ENCODE measurements at places on chromosomes 11 and 22.
A peak's percentile ranks its signal among the peaks of the same experiment; 100 is the strongest.

- no peak for DNase-seq
Measured at GRCh38 chr22:33723915-33724314, 196.4 kb downstream of the LARGE1 start.

DNA sequence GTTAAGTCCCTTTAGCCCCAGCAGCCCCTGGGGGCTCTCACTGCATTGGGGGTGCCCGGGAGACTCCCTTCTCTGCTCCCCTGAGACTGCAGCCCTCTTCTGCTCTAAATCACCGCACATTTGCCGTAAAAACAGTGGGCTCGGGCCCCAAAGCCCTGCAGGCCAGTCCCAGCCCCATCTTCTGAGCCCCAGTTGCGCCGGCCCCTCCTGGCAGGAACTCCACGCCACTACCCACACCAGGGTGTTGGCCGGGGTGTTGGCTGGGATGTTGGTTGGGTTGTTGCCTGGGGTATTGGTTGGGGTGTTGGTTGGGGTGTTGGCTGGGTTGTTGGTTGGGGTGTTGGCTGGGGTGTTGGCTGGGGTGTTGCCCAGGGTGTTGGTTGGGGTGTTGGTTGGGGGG is 23.5 kb downstream of the OTUB1 start:
- DNase-seq: no peak

GRCh38 chr22:41910050-41911000 is 4.5 kb downstream of the SHISA8 start:
- no peak for DNase-seq

DNA sequence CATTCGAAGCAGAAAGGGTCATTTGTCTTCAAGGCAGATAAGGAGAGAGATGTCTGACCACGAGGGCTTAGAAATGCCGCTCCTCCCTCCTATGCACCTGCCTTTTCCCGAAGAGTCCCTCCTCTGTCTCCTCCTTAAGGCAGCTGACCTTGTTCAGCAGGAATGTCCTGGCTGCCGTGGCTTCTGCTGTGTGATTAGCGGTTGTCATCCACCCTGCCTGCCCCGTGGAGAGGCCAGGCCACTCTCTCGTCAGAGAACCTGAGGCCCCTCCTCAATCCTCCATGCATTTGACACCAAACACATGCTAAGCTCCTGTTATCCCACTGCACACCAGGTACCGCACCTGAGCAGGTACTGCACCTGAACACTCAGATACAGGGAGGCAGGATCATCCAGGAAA is 834.6 kb downstream of the TBC1D22A start:
- peak; percentile 44 for DNase-seq

DNA sequence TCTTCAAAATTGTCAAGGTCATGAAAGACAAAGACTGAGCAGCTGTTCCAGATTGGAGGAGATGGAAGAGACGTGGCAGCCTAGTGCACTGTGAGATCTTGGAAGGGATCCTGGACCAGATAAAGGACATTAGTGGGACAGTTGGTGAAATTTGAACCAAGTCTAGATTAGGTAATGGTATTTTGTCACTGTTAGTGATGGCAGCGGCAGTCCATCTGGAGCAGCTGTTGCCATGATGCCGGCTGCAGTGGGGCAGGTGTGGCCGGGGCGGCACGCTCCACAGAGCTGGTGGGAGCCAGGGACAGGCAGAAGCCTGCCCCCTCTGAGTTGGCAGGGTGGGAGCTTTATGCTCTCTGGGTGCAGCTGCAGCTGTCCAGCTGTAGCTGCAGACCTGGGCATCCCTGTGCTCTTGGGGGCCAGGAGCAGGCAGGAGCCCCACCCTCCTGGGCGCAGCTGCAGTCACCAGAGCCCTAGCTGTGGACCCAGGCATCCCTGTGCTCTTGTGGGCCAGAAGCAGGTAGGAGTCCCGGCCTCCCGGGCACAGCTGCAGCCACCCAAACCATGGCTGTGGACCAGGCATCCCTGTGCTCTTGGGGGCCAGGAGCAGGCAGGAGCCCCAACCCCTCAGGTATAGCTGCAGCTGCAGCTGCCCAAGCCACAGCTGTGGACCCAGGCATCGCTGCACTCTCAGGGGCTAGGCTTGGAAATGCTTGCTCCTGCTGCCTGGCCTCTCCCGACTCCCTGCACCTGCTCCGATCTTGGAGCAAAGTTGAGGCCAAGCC is 20.7 kb downstream of the DIXDC1 start:
- DNase-seq: no peak

- DNase-seq: peak; percentile 1
Measured at GRCh38 chr22:26894766-26895485, 237.5 kb downstream of the MIAT start.

GRCh38 chr22:28230671-28231070 is 311.6 kb upstream of the PITPNB start:
- no peak for DNase-seq

DNA sequence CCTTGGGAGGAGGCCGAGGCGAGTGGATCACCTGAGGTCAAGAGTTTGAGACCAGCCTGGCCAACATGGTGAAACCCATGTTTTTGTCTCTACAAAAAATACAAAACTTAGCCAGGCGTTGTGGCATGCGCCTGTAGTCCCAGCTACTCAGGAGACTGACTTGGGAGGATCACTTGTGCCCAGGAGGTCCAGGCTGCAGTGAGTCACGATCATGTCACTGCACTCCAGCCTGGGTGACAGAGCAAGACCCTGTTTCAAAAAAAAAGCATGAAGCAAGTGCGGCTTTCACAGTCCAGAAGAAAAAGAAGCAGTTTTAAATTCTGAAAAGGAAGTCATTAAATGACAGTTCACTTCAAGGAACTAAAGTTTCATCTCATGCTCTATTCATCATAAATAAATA is 7.1 kb upstream of the LTO1 start:
- no peak for DNase-seq

- no peak for DNase-seq
Measured at GRCh38 chr11:2433106-2433925, 11.0 kb downstream of the TRPM5 start.

GRCh38 chr22:19680287-19680881 is 33.9 kb upstream of the SEPTIN5 start:
- no peak for DNase-seq

DNA sequence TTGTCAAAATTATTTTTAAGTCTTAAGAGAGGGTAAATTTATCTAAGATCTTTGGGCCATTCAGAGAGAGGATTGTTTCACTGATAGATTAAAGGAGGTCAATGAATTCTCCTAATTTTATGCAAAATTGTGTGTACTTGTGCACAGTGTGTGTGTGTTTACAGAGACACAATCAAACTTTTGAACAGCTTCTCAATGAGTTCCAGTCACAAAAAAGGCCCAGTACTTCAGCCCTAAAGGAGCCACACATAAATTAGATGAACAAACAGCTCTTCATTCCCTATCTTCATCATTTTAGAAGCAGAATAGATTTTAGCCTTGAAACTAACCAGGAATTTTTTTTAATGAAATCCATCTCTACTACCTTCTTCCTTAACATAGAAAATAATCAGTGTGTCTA is 9.7 kb downstream of the GRIA4 start:
- no peak for DNase-seq

DNA sequence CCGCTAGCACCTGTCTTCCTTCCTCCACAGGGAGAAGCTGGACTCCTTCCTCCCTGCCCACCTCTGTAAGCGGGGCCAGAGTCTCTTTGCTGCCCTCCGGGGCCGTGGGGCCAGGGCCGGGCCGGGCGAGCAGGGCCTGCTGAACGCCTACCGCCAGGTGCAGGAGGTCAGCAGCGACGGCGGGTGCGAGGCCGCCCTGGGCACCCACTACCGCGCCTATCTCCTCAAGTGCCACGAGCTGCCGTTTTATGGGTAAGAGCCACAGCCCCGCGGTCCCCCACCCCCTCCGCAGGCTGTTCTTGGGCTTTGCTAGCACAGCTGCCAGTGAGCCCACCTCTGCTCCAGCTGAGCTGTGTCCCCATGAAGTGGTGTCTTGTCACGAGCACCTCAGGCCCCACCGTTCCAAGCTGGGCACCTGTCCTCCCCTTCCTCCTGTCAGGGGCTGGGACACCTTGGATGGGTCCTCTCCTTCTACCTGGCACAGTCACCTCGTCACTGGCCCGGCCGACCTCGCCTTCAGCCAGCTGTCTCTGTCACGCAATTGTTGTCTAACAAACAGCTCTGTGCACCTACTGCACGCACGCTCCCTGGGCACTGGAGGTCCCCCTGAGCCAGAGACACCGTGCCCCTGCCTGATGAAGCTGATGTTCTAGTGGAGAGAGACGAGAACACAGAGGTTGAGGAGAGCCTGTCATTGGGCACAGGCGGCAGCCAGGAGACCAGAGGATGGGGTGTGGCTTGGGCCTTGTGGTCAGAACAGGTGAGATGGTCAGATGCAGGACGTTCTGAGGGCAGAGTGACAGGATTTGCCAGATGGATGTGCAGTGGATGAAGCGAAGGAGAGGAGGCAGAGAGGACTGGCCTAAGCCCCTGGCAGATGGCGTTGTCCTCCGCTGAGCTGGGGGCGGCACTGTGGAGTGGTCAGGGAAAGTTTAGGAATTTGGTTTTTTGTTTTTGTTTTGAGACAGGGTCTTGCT is 10.6 kb downstream of the FRMD8 start:
- no peak for DNase-seq

- peak; percentile 52 for DNase-seq
Measured at GRCh38 chr11:120179057-120179672, 31.7 kb upstream of the OAF start.
